Progenitor cell of endocrine pancreas (in vitro differentiated cells): ENCODE measurements at places on chromosomes 5 and 9. TPM values are rescaled to one million over a fixed set of nuclear protein-coding genes. Genes with fewer than 3 reads are reported as not detected.
A peak's percentile ranks its signal among the peaks of the same experiment; 100 is the strongest.

DNA sequence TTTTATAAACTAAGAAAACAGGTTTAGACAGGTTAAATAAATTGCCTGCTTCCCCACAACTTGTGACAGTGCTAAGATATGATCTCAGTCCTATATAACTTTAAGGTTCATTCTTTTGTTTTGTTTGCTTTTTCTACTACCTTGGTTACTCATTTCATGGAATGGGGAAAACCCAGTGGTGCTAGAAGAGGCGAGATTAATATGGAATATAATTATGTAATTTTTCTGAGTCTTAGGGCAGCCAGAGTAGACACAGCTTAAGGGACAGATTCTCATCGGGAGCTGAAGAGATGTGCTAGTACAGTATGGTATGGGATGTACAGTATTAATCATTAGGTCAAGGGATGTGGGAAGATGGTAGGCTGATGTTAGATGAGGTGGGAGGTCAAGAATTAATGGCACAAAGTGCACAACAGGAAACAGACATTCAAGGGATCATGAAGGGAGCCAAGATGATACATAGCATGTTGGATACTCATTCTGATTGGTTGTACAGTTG lies 6.2 kb downstream of the TRIM32 start:
- H3K4me1 ChIP-seq: peaks cover 13% of the 10 kb centered on the region
- no peak overlapping the region for H3K27ac ChIP-seq
- no peak for DNase-seq

DNA sequence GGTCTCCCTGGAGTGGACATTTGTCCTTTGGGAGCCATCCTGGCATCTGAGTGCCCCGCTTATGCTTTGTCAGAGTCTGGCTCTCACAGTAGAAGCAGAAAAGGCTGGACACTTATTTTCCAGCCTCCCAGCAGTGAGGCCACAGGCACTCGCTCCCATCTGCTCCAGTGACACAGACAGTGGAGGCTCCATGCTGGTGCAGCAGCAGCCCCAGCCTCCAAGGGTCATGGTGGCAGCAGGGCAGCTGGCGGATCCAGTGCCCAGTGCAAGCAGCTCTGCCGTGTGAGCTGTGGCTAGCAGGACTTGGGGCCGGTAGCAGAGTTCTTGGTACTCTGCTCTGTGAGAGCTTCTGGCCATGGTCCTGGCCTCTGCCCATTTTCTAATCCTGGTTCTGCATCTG lies 157.3 kb upstream of the ALDH1B1 start:
- H3K27ac ChIP-seq: no peak overlapping the region
- peaks cover 10% of the 10 kb centered on the region for H3K27me3 ChIP-seq
- no peak overlapping the region for H3K4me3 ChIP-seq
- no peak for DNase-seq

The RETREG1 gene
- 7.4 and 8.0 TPM in 2 replicates for total RNA-seq

- peaks cover 31% of the 10 kb centered on the region for H3K4me1 ChIP-seq
- no peak overlapping the region for H3K4me3 ChIP-seq
- H3K27ac ChIP-seq: no peak overlapping the region
- no peaks in the 10 kb centered on the region for H3K36me3 ChIP-seq
Observed at GRCh38 chr9:14565352-14566016, 127.7 kb downstream of the ZDHHC21 start.

The FBN2 gene
- total RNA-seq: 6.6 and 16.3 TPM in 2 replicates

The ICE1 gene
- total RNA-seq: 40.0 TPM in 2 replicates

GRCh38 chr5:55234121-55234700 lies 803 bp upstream of the CCNO start:
- H3K4me1 ChIP-seq: peaks cover 14% of the 10 kb centered on the region
- peaks cover 67% of the 10 kb centered on the region for H3K27me3 ChIP-seq
- peak overlapping the region; percentile 73 for H3K27ac ChIP-seq
- DNase-seq: no peak
- no peaks in the 10 kb centered on the region for H3K36me3 ChIP-seq

- no peak overlapping the region for H3K4me3 ChIP-seq
- no peak for DNase-seq
- peaks cover 2% of the 10 kb centered on the region for H3K4me1 ChIP-seq
- H3K27ac ChIP-seq: no peak overlapping the region
- H3K27me3 ChIP-seq: no peaks in the 10 kb centered on the region
- H3K36me3 ChIP-seq: peaks cover 5% of the 10 kb centered on the region
Observed at GRCh38 chr5:1509346-1510085, 14.2 kb downstream of the LPCAT1 start.

- H3K4me3 ChIP-seq: no peak overlapping the region
- DNase-seq: no peak
- H3K4me1 ChIP-seq: peaks cover 12% of the 10 kb centered on the region
- H3K36me3 ChIP-seq: no peaks in the 10 kb centered on the region
Observed at GRCh38 chr5:37665889-37666288, 174.0 kb downstream of the GDNF start.

The CFAP157 gene
- 1.2 and 1.3 TPM in 2 replicates for total RNA-seq

DNA sequence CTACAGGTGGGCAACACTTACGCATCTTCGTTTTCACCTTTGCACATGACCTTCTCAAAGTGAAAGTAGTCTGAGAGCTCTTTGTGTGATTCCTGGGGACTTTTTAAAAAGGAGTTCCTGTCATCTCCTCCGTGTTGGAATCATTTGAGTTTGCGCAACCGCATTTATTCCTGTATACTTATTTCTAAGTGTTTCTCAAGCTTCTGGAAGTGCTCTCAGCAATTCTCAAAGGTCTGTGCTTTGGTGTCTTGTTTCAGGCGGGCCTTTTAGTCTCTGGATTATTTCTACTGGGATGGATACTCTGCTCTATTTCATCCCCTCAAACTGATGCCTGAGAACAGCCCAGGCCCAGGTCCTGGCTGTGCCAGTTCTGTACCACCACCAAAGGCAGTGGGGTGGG lies 226.5 kb upstream of the TUT7 start:
- H3K36me3 ChIP-seq: no peaks in the 10 kb centered on the region
- H3K4me3 ChIP-seq: no peak overlapping the region
- H3K27ac ChIP-seq: no peak overlapping the region

- no peaks in the 10 kb centered on the region for H3K36me3 ChIP-seq
- no peaks in the 10 kb centered on the region for H3K27me3 ChIP-seq
- no peak overlapping the region for H3K4me3 ChIP-seq
Observed at GRCh38 chr9:28735738-28736342, 1162.6 kb upstream of the C9orf72 start.

The C5orf58 gene
- total RNA-seq: not detected in 2 replicates

DNA sequence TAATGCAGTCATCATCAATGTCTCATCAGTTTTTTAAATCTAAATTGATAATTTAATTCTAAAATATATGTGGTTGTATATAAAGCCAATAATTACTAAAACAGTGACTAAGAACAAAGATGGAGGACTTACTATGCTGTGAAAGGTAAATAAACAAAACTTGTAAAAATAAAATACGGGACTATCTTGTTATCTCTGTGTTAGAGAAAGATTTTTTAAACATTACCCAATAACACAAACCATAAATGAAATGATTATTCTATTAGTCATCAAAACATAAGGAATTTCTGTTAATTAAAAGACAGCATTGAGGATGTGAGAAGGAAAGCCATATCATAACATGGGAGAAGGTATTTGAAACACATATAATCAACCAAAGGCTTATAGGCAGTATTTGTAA lies 226.2 kb upstream of the SMC2 start:
- no peak overlapping the region for H3K4me3 ChIP-seq
- no peaks in the 10 kb centered on the region for H3K36me3 ChIP-seq
- H3K27me3 ChIP-seq: no peaks in the 10 kb centered on the region
- H3K4me1 ChIP-seq: no peaks in the 10 kb centered on the region

The KIF12 gene
- 166 and 176 TPM in 2 replicates for total RNA-seq

DNA sequence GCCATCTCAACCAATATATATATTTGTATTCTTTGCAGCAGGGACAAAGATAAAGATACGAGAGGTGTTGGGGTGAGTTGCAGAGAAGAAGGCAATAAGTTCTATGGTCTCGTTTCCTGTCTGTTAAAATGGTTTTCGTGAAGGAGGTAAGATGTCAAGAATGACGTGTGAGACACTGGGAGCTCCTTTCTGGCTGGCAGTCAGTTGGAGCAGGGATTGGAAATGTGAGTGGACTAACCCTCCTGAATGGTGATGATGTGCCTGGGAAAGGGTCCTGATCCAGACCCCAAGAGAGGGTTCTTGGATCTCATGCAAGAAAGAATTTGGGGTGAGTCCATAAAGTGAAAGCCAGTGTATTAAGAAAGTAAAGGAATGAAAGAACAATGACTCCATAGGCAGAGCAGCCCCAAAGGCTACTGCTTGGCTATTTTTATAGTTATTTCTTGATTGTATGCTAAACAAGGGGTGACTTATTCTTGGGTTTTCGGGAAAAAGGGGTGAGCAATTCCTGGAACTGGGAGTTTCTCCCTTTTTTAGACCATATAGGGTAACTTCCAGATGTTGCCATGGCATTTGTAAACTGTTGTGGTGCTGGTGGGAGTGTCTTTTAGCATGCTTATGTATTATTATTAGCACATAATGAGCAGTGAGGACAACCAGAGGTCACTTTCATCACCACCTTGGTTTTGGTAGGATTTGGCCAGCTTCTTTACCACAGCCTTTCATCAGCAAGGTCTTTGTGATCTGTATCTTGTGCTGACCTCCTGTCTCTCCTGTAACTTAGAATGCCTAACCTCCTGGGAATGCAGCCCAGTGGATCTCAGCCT lies 53.7 kb downstream of the SPATA31C2 start:
- no peaks in the 10 kb centered on the region for H3K27me3 ChIP-seq
- H3K4me1 ChIP-seq: peaks cover under 1% of the 10 kb centered on the region
- no peak for DNase-seq

GRCh38 chr5:80041527-80041926 lies 6.4 kb downstream of the THBS4 start:
- H3K4me3 ChIP-seq: no peak overlapping the region
- no peaks in the 10 kb centered on the region for H3K4me1 ChIP-seq
- no peak overlapping the region for H3K27ac ChIP-seq
- H3K36me3 ChIP-seq: no peaks in the 10 kb centered on the region

The GRXCR2 gene
- total RNA-seq: not detected in 2 replicates

The STK32A gene
- total RNA-seq: 1.3 and 2.4 TPM in 2 replicates

The C9 gene
- total RNA-seq: not detected in 2 replicates

DNA sequence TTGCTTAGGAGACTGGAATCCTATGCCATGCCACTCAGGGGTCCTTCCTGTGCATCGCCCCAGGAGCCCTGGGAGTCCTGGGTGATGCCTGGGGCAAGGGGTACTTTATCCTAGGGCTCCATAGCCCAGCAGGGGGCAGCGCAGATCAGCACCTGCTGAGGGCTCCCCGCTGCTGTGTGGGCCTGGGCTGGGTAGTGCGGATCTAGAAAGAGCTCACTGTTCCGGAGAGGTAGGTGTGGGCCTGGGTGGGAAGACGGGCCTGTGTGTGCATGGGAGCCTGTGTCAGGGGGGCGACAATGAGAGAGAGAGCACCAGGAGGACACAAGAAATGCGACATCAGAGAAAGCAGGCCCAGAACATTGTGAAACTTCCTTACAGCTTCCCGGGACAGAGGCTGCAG lies 11.4 kb upstream of the DAB2IP start:
- peak overlapping the region; percentile 63 for H3K27ac ChIP-seq
- DNase-seq: peak; percentile 66
- no peaks in the 10 kb centered on the region for H3K36me3 ChIP-seq
- H3K4me3 ChIP-seq: no peak overlapping the region

The TLX3 gene
- not detected in 2 replicates for total RNA-seq

GRCh38 chr9:120080849-120081248 lies 499.1 kb downstream of the CDK5RAP2 start:
- peaks cover 14% of the 10 kb centered on the region for H3K27me3 ChIP-seq
- peaks cover 4% of the 10 kb centered on the region for H3K36me3 ChIP-seq

The PHF19 gene
- total RNA-seq: 27.2 and 28.4 TPM in 2 replicates

The TEX48 gene
- not detected in 2 replicates for total RNA-seq

DNA sequence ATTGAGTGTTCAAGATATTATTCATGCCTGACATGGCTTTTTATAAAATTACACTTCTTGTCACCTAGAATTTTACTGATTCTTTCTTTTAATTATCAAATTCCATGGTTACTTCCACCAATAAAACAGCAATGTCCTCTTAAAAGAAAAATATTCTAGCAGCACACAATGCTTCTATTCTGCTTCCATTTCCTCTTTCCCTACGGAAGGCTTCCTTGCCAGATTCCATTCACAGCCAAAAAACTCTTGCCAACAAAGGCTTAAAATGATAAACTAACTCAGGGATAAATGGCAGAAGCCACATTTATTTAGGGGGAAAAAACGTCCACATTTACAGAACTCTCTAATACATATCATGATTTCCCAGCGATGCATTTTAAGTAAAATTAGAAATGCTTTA lies 111.6 kb downstream of the CTNND2 start:
- H3K4me3 ChIP-seq: no peak overlapping the region
- no peaks in the 10 kb centered on the region for H3K27me3 ChIP-seq
- H3K4me1 ChIP-seq: peaks cover 25% of the 10 kb centered on the region
- H3K27ac ChIP-seq: peak overlapping the region; percentile 10
- DNase-seq: no peak

- H3K4me1 ChIP-seq: peaks cover 9% of the 10 kb centered on the region
- DNase-seq: no peak
- no peak overlapping the region for H3K27ac ChIP-seq
Observed at GRCh38 chr5:52999344-52999949, 10.3 kb downstream of the ITGA2 start.

DNA sequence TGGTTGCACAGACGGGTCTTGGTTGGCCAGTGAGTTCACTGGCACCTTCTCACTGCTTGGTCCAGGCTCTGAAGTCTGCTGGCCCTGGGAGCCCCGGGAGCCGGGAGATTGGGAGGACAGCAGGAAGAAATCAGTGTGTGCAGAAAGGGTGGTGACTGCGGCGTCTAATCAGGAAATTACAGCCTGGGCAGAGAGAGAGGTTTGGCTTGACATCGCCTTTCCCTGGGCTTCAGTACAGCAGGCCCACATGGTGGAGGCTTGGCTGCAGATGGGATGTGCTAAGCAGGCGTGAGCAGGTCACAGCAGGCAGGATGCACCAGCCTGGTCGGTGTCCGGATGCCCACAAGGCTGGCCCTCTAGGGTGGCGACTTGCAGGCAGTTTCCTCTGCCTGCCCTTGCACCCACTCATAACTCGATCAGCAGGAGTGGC lies 17.2 kb downstream of the PITX1 start:
- no peaks in the 10 kb centered on the region for H3K36me3 ChIP-seq
- H3K4me1 ChIP-seq: peaks cover 5% of the 10 kb centered on the region
- DNase-seq: no peak
- no peak overlapping the region for H3K4me3 ChIP-seq
- peaks cover 37% of the 10 kb centered on the region for H3K27me3 ChIP-seq

DNA sequence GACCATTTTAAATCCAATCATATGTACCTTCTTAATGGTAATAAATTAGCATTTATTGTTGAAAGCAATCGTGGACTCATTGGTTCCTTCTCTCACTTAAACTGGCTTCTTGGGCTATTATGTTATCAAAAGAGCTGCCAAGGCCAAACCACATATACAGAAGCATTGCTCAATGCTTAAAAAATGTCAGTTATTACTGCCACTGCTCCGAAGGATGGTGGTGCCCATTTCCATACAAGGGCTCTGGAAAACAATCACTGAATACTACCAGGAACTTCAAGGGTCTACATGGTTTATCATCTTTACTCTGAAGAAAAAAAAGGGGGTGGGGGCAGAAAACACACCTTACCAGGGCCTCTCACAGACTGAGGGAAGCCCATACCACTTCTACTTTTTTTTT lies 104.3 kb downstream of the GNAQ start:
- H3K4me3 ChIP-seq: no peak overlapping the region
- DNase-seq: no peak
- H3K4me1 ChIP-seq: no peaks in the 10 kb centered on the region
- H3K36me3 ChIP-seq: peaks cover 4% of the 10 kb centered on the region
- no peaks in the 10 kb centered on the region for H3K27me3 ChIP-seq

GRCh38 chr5:175561085-175561484 lies 82.7 kb downstream of the SFXN1 start:
- H3K4me3 ChIP-seq: no peak overlapping the region
- H3K36me3 ChIP-seq: no peaks in the 10 kb centered on the region
- H3K27me3 ChIP-seq: peaks cover 4% of the 10 kb centered on the region
